ENCODE measurements at places on chromosomes 1 and 21.

DNA sequence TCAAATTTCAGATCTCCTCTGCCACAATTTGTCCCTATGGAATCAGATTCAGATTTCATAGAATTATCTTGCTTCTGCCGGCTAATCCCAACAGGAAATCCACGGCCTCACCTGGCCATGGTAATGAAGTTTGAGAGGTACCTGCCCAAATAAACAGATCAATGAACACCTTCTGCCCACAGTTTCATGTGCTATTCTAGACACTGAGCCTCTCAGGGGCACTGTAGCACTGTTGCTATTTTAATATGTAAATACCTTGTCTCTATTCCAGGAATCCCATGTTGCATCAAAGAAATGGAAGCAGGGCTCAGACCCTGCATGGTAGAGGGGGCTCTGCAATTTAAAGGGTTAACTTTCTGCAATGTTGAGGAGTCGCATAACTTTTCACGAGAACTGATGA is 593.1 kb downstream of the PTBP2 start:
- no peak for DNase-seq

DNA sequence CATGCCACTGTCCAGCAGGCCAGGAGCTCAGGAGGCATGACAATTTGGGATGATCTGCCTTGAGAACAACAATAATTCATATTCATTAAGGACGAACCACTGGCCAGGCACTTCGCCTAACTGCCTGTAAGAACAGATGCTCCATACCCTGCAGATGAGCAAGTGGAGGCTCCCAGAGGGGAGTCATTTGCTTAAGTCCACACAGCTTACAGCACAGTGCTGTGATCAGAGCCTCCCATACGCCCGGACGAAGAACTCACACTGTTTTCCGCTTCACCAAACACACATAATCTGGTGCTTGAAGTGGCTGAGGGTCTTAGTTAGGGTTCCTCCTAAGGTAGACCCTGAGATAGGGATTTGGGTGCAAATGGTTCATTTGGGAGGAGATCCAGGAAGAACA is 93.4 kb upstream of the KLHDC7A start:
- no peak for DNase-seq

- DNase-seq = no peak
Observed at GRCh38 chr1:206646504-206646903, 11.2 kb downstream of the DYRK3 start.

DNA sequence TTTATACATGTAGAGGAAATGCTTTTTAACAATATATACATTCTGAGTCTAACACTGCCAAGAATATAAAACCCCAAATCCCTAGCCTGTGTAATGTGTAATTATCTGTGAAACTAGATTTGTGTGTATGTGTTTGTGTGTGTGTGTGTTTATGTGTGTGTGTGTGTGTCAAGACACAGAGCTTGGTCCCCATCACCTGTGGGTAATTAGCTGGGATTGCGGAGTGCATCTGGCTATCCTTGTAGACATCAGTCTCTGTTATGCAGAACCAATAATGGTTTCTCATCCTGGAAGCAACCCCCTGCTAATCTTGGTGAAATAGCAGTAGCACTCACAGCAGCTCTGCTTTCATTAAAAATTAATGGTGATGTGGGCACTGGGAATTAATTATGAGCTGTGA is 26.3 kb upstream of the ST6GALNAC3 start:
- DNase-seq = no peak

GRCh38 chr1:113857776-113858175 is 13.7 kb downstream of the PTPN22 start:
- no peak for DNase-seq

DNA sequence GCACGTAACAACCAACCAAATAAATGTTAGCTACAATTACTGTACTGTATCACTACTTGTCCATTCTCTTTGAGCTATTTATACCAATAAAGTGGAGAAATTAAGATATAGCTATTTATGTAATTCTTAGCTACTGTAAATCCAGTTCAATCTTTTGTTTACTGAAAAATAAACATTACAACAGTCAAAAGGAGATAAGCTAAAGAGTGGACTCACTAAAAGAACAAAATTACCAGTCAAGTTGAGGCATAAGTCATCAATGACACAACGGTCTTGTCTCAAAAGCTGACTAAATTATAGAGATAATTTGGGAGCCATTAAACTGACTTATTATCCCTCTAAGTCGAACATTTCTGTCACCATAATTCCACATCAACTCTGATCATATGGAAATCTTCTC is 22.5 kb downstream of the TGFBR3 start:
- DNase-seq = no peak

DNA sequence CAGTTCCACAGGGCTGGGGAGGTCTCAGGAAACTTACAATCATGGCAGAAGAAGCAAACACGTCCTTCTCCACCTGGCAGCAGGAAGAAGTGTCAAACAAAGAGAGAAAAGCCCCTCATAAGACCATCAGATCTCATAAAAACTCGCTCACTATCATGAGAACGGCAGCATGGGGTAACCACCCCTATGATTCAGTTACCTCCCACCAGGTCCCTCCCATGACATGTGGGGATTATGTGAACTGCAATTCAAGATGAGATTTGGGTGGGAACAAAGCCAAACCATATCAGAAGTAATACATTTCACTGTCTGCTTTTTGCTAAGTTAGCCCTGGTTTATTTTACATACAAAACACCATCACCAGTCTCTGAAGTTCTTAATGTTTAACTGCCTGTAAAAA is 68.5 kb downstream of the RBM11 start:
- no peak for DNase-seq

DNA sequence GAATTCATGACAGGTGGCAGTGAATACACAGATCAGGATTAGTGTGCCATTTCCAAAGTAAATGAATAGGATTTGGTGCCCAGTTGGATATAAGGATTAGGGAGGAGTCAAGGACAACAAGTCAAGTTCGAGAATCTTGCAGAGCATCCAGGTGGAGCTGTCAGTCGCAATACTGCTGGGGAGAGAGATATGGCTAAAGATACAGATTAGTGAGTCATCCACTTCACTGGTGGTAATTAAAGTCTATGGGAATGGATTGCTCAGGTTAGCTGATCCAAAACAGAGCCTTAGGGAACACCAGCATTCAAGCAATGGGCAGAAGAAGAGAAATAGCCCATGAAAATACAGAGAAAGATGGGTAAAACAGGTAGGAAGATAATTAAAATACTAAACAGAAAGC is 26.8 kb downstream of the BCAS2 start:
- DNase-seq = no peak

DNA sequence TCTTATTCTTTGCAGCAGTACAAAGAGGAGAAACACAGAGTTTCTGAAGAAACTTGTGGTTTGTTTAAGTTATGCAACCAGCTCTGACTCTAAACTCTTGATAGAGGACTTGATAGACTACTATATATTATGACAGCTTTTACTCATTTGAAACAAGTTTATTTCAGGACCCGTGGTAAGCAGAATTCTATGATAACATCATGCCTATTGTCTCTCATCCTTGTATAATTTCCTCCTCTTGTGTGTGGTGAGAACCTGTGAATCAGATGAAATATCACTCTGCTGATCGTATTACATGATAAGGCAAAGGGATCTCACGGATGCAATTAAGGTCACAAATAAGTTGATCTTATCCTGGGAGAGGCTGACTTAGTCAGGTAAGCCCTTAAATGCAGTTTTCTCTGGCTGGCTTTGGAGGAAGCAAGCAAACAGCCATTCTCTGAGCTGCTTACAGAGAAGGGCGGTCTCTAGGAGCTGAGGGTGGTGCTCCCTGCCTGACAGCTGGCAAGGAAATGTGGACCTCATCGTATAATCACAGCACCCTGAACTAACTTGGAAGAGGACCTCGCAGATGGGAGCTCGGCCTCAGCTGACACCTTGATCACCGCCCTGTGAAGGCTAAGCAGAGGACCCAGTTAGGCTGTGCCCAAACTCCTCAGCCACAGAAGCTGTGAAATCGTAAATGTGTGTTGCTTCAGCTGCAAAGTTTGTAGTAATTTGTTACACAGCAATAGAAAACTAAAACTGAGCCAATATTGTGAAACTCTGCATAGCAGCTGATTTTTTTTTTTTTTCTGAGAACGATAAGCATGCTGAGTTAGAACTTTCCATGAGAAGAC is 151.1 kb upstream of the DPT start:
- no peak for DNase-seq

DNA sequence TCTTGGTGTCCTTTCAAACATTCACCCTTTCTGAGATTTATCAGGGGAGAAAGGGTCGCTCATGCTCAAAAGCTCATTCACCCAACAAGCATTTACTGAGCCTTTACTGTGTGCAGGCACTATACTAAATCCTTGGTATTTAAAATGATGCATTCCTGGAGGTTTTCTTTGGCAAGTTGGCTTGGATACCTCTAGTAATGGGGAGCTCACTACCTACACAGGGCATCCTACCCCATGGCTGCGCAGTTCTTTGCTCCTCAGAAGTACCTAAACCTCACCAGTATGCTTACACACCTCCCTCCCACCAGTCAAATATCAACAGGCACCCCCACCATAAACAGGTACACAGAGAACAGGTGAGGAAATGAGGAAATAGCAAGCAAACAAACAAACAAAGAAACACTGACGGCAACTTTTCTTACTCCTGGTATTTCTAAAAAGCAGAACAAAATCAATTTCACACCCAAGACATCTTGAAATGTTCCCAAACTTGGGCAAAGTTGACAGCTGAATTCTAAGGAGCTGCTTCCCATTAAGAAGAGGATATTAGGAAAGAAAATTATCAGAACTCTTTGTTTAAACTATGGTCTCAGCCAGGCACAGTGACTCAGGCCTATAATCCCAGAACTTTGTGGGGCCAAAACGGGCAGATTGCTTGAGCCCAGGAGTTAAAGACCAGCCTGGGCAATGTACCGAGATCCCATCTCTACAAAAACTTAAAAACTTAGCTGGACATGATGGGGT is 104.8 kb downstream of the PSMG1 start:
- DNase-seq = no peak

GRCh38 chr21:32359719-32360260 is 33.0 kb downstream of the URB1 start:
- no peak for DNase-seq

GRCh38 chr1:111707906-111708305 is 31.3 kb downstream of the INKA2 start:
- no peak for DNase-seq

DNA sequence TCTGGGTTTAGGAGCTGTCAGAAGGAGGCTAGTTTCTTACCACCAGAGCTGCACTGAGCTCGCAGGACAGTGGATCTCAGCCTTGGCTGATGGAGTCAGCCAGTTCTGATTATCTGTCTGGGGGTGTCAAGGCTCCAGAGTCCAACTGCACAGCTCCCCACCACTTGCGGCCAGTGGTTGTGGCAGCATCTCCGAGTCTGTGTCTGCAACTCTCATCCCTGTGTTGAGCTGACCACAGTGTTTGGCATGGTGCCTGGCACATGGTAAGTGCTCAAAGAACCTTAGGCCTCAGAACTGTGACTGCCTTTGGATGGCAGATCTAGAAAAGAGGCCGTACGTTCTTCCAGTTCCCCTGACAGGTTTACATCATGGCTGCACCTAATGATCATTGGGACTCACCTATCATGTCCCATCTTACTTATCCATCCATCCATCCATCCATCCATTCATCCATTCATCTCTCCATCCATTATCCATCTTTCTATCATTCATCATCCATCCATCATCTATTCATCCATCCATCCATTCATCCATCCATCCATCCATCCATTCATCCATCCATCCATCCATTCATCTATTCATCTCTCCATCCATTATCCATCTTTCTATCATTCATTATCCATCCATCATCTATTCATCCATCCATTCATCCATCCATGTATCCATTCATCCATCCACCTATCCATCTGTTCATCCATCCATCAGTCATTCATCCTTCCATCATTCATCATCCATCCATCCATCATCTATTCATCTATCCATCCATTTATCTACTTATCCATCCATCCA is 114.5 kb downstream of the CRYAA start:
- DNase-seq = no peak

- DNase-seq = no peak
Observed at GRCh38 chr1:112805155-112805853, 90.2 kb upstream of the PPM1J start.

GRCh38 chr1:39199593-39199992 is 4.9 kb upstream of the MACF1 start:
- no peak for DNase-seq

DNA sequence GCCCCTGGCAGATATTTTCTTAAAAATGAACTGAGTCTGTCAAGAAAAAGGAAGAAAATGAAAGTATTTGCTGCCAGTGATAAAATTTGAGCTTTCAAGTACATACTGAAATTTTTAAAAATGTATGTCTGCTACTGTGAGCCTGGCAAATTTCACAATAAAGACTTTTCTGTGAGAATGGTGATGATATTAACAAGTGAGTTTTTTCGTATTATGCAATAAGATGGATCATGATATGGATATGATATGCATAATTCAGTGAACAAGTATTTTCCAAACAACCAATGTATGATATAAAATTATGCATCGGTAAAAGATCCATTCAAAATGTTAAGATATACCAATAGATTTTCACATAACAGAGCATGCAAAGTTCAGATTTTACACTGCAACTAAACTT is 15.9 kb downstream of the ST7L start:
- no peak for DNase-seq
